ENCODE measurements at places on chromosomes 5 and 9.

DNA sequence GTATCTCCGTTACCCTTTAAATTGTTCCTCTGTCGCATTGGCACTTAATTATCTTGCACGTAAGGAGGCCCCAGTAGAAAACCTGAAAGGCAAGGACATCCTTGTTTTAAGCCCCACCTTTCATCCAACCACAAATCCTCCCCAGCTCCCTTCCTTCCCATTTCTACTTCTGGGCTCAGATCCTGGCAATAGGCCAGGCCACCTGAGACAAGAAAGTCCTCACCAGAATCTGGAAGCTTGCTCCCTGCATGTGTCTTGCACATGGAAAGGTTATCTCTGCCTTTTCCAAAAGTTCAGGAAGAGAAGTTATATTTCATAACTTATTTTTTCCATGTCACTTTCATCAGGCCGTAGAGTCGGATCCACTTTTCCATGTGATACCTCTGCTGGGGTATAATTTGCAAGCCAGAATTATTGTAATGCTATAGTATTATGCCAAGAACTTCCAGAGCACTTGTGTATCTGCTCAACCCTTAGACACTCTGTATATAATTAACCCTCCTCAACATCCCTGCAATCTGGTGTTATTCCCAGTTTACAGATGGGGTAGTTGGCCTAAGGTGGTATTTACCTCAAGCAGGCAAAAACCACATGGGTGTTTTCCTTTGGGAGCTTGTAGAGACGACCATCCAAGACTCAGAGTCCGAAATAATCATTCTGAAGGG is 2.6 kb upstream of the SHB start:
- DNase-seq: no peak

- DNase-seq: no peak
Observed at GRCh38 chr5:142421621-142422397, 97.0 kb upstream of the SPRY4 start.

DNA sequence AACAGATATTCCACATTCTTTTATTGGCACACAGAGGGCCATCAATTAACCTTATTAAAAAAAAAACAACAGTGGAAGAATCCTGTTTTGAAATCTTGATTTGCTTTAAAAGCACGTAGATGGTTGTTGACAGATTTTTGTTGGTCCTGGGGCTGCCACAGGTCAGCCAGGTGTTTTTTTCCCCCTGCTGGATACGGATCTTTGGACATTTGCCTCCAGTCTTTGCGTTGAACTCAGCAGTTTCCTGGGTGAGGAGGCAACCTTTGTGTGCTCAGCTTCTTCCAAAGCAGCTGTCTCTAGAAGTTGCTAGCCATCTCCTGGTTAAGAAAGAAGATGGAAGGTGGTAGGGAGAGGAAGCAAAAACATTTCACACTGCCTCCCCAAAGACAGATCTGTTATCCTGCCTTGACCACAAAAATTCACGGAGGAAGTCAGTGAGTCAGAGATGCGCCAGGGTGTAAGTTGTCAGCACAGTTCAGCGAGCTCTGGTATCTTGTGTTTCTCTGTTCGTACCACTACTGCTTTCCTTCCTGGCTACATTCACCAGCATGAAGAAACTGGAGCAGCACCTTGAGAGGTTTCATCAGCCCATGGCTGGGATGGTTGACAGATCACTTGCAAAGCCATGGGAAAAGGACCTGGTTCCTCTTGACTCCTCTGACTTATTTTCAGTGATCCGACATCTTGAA is 207.3 kb downstream of the ARHGAP26 start:
- peak; percentile 58 for DNase-seq

- DNase-seq: no peak
Observed at GRCh38 chr5:115579747-115580173, 22.5 kb downstream of the TICAM2 start.

GRCh38 chr5:6498968-6499367 is 50.3 kb downstream of the UBE2QL1 start:
- DNase-seq: no peak

DNA sequence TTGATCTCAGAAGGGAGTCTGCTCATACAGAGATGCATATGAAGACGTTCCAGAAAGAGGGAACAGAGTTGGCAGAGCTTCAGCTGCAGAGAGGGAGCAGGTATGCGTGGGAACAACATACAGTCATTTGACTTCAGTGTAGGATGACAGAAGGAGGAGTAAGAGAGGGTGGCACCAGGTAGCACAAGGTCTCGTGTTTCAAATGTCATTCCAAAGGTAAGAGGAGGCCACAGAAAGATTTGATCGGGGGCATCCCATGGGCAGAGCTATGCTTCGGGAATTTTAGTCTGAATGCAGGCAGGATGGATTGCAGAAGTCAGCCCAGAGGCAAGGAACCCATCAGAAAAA is 367.1 kb downstream of the CDK5RAP2 start:
- DNase-seq: no peak

DNA sequence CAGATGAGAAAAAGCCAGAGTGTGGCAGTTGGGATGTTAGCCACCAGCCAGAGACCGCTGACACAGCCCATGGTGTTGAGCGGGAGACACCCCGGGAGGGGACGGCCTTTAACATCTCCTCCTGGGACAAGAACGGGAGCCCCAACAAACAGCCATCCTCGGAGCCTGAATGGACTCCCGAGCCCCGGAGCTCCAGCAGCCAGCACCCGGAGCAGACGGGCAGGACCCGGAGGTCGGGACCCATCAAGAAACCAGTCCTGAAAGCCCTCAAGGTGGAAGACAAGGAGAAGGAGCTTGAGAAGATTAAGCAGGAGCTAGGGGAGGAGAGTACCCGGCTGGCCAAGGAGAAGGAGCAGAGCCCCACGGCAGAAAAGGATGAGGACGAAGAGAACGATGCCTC is 28.0 kb upstream of the POMT1 start:
- DNase-seq: no peak

GRCh38 chr9:8718121-8718725 is 918.6 kb upstream of the DMAC1 start:
- peak; percentile 18 for DNase-seq

GRCh38 chr9:35406183-35406959 is 83.5 kb upstream of the RUSC2 start:
- DNase-seq: no peak

DNA sequence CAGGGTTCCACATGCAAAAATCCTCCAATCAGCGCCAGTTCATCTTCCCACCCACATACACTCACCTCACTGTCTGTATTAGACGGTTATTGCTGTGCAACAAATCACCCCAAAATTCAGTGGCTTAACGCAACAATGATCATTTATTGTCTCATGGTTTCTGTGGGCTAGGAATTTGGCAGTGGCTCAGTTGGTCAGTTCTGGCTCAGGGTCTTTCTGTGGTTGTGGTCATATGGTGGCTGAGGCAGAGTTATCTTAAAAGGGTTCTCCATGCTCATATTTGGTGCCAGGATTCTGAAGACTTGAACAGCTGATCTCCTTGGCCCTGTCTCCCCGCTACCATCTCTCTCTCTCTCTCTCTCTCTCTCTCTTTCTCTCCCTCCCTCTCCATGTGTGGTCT is 12.9 kb downstream of the ZNF618 start:
- no peak for DNase-seq

GRCh38 chr5:158013939-158014338 is 155.0 kb upstream of the CLINT1 start:
- no peak for DNase-seq

- no peak for DNase-seq
Observed at GRCh38 chr5:179370490-179371120, 25.3 kb upstream of the ADAMTS2 start.

GRCh38 chr5:113064806-113065205 is 88.2 kb downstream of the DCP2 start:
- DNase-seq: no peak

All from HS-5 (cell line).